ENCODE measurements at places on chromosomes 3 and 15.

DNA sequence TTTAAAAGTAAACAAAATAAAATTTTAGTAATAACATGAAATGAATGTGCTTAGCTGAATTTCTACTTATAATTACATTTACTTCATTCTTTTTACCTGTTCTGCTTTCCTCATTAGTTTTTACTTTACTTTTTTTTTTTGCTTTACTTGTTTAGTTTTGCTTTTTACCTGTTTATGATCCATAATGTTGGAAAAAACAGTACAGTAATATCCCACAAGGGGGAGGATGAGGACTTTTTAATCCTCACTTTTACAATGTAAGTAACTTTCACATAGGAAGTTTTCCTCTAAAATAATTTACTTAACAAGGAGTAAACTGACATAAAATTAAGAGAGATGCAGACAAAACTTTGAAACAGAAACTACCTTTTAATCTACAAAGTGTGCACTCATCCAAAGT is 268.7 kb downstream of the TBC1D5 start:
- no peak for DNase-seq

GRCh38 chr15:101059381-101060341 is 140.5 kb downstream of the LRRK1 start:
- DNase-seq = no peak

- no peak for DNase-seq
Measured at GRCh38 chr15:66170042-66170441, 83.5 kb downstream of the MEGF11 start.

- no peak for DNase-seq
Measured at GRCh38 chr3:10122724-10123123, 7.2 kb downstream of the BRK1 start.

GRCh38 chr3:123871946-123872345 is 12.2 kb downstream of the MYLK start:
- DNase-seq = no peak

GRCh38 chr3:27629366-27629765 is 92.8 kb downstream of the EOMES start:
- DNase-seq = no peak

GRCh38 chr15:73632670-73633058 is 525 bp downstream of the NPTN start:
- DNase-seq = no peak

- DNase-seq = no peak
Measured at GRCh38 chr3:177676148-177676547, 478.9 kb upstream of the TBL1XR1 start.

GRCh38 chr3:72728329-72728889 is 119.8 kb downstream of the SHQ1 start:
- no peak for DNase-seq

DNA sequence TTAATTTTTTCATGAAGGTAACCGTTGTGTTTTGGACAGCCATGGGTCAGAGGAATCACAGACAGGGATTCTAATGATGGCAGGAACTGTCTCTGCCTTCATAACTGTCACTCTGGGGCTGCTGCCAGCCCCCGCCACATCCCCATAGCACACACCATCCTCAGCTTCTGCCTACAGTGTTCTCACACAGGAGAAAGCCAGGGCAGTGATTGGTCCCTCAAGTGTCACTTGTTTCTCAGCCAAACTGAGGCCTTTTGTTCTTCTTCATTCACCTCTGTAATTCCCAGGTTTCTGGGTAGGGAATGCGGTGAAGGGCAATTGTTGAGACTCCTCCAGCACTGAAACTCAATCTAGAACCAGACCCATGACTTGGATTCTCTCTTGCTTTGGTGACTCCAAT is 65.4 kb upstream of the C3orf80 start:
- DNase-seq = no peak

GRCh38 chr3:119738741-119739140 is 35.9 kb downstream of the CFAP91 start:
- DNase-seq = no peak

DNA sequence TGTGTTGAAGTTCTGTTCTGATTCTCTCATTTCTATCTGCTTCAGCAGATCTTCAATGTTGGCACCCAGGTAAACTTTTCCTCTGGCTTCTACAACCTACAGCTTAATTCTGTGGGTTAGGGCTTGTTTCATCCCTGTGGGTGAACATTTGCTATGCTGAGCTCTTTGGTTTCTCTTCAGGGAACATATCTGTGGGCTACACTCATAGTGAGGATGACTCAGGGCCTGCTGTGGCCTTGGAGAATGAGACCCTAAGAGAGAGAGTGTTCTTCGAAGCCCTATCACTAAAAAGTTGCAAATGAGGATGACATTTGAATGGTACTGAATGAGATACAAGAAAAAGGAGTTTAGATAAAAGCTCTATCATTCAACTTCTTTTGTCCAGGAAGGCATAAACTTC is 346.2 kb upstream of the CBLB start:
- no peak for DNase-seq

- peak; percentile 38 for DNase-seq
Measured at GRCh38 chr3:47283591-47284364, 1.0 kb downstream of the KLHL18 start.

GRCh38 chr15:61640756-61641155 is 411.7 kb upstream of the RORA start:
- DNase-seq = no peak

GRCh38 chr3:149243540-149243939 is 21.9 kb upstream of the CP start:
- no peak for DNase-seq

- DNase-seq = no peak
Measured at GRCh38 chr15:89226359-89227221, 5.2 kb upstream of the RLBP1 start.

- no peak for DNase-seq
Measured at GRCh38 chr3:111476701-111477100, 65.3 kb upstream of the CD96 start.

GRCh38 chr15:39787479-39787878 is 4.8 kb upstream of the FSIP1 start:
- DNase-seq = no peak

- no peak for DNase-seq
Measured at GRCh38 chr3:129890125-129890524, 3.4 kb downstream of the TMCC1 start.

DNA sequence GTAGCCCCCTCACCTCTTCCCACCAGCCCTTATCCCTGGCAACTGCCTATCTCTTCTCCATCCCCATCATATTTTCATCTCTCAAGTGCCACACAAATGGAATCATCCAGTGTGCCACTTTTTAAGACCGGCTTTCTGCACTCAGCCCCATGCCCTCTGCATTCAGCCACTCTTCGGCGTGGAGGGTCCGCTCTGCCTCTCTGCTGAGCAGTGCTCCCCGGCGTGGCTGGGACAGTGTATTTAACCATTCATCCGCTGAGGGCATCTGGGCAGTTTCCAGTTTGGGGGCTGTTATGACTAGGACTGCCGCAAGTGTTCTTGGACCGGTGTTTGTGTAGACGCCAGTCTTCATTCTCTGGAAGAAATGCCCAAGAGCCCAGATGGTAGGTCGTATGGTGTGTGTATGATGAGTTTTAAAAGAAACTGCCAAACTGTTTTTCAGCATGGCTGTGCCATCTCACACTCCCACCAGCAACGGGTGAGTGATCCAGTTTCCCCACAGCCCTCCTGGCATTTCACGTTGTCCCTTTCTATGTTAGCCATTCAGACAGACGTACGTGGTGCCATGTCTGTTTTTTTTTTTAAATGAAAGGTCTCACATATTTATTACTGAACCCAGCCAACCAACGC is 20.9 kb downstream of the IQSEC1 start:
- no peak for DNase-seq

- no peak for DNase-seq
Measured at GRCh38 chr3:16113704-16114103, 60.8 kb upstream of the GALNT15 start.

- no peak for DNase-seq
Measured at GRCh38 chr3:157148196-157148889, 11.6 kb downstream of the CCNL1 start.

DNA sequence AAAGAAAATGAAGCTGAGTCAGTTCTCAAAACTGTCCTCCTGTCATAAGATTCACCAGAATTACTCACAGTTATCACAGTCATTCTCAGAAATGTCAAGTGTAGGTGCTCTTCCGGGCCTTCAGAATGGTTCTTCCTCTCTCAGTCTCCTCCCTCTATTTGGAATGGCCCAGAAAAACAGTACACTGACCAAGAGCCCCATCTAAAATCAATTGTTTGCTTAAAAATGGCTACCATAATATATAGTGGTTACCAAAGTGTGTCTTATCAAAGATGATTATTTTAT is 99.8 kb downstream of the MECOM start:
- no peak for DNase-seq

- no peak for DNase-seq
Measured at GRCh38 chr15:55819397-55820034, 76.6 kb upstream of the PRTG start.

- DNase-seq = no peak
Measured at GRCh38 chr15:42632105-42632675, 56.8 kb downstream of the STARD9 start.

GRCh38 chr3:69199942-69200341 is 77.5 kb upstream of the LMOD3 start:
- no peak for DNase-seq

DNA sequence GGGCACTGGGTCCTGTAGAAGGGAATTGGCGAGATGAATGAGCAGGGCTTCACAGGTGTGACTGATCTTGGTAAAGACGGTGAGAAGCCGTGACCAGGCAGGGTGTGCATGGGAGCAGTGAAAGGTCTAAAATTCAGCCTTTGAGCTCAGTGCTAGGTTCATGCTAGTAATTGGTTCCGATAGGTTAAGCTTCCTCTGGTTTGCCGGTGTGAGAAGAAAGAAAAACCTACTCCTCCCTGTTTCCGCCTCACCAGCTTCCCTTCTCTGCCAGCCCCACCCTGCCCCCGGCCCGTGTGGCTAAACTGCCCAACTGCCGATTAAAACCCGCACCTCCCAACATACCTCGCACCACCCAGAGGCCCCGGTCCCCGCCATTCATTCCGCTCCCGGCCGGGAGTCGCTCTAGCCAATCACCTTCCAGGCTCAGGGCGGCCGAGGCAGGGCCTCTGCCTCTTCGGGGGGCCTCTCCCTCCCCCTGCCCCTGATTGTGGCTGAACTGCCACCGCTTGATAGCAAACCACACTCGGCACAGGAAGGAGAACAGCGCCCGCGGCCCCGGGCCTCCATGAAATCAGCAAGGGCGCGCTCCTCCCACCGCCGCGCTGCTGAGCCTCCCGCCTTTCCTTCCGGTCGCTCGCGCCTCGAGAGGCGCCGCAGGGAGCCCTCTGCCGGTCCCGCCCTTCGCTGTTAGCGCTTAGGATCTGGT is 7.3 kb upstream of the NRROS start:
- peak; percentile 90 for DNase-seq

GRCh38 chr3:122305818-122306621 is 19.0 kb upstream of the CSTA start:
- DNase-seq = no peak

DNA sequence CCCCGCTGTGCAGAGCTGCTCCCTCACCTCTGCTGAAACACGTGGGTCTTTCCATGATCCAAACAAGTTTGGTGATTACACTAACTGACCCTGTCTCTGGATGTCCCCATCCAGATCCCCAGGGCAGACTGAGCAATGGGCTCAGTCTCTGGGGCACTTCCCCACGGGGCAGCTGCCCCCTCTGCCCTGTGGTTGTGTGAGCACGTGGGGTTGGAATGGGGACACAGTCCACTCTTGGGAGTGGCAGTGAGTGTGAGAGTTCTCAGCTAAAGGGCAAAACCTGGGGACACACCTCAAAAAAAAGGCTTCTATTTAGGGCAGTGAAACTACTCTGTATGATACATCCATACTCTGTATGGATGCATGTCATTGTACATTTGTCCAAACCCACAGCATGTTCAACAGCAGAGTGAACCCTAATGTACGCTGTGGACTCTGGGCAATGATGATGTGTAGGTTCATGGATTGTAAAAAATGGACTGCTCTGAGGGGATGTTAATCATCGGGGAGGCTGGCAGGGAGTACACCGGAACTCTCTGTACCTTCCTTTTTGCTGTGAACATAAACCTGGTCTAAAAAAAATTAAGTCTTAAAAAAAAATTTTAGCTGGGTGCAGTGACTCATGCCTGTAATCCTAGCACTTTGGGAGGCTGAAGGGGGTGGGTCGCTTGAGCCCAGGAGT is 49.9 kb upstream of the BLM start:
- DNase-seq = no peak

DNA sequence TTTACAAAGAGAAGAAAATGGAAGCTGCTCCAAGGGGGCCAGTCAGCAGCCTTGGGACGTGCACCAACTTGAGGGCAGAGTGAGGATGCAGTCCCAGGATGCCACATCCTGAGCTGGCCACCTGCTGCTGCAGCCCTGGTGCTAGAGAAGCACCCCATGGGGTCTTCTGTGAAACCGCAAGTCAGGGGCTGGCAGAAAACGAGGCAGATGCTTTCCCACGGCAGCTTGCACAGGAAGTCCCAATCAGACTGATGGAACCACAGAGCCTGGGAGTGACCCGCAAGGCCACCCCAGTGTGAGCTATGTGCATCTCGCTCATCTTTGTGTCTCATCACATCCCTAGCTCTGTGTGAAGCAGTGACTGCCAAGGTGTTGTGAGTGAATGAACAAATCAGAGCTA is 76.5 kb downstream of the NUP210 start:
- DNase-seq = no peak

DNA sequence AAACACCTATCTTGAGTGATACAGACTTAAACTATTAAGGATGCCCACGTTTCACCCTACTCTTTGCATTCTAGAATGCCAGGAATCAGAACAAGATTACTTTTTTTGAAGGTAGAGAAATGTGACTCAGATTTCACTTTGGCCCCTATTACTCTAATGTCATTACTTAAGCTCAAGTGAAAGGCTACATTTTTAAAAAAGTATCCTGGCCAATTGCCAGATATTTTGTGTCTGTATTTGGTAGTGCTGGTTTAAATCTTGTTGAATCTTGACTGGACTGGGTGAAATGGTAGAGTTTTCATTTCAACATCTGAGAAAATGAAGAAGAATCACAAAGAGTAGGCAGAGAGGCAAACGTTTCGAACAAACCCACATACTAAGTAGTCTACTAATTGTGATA is 218.2 kb upstream of the UBE2E1 start:
- DNase-seq = no peak

- DNase-seq = no peak
Measured at GRCh38 chr3:130341882-130342281, 3.6 kb upstream of the COL6A5 start.

GRCh38 chr3:36991923-36992805 is 767 bp downstream of the EPM2AIP1 start:
- DNase-seq = peak; percentile 37

DNA sequence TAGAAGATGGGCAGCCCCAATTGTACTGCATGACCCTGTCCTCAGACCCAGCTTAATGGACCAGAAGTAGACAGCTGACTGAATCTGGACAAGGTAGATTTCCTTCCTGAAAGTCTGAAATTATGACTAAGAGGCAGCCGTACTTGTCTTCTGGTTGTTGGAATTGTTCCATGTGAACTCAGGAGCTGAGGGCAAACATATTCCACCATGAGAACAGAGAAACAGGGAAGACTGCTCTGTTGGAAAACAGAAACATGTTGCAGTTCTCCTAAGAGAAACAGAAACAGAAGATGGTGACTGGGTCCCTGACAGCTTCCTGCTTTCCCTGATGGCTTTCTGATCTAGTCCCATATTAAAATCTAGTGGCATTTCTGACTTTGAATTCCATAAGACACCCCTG is 24.1 kb downstream of the POPDC2 start:
- DNase-seq = no peak
